Lower lobe of right lung (tissue), 2 donors: ENCODE measurements at places on chromosomes 7 and 10. TPM values are rescaled to one million over a fixed set of nuclear protein-coding genes. Genes with fewer than 3 reads are reported as not detected.

VSTM4 gene
- 18.7 TPM for total RNA-seq

OR2A12 gene
- not detected for total RNA-seq

MRPS17 gene
- 10.2 TPM for total RNA-seq

ING3 gene
- total RNA-seq, result 21.5 TPM

SCIN gene
- 21.1 TPM for total RNA-seq

ANKRD2 gene
- 0.35 TPM for total RNA-seq
